ENCODE measurements at places on chromosomes 13 and 19.

DNA sequence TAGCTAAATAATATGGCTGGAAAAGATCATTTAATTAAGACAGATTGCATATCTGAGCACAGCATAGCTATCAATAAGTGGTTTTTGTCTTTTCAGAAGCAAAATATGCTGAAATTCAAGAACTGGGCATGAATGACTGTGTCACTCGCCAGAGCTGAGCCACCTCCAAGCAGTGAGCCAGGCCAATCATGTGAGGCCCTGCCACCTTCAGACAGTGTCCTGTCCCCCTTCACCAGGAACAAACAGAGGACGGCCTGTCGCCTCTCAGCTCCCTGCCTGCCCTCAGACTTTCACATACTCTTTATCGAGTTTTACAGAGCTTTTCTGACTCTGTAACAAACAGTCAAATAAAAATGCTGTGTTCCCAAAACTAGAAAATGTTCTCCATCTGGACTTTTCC is 171.0 kb upstream of the TSC22D1 start:
- DNase-seq = no peak

DNA sequence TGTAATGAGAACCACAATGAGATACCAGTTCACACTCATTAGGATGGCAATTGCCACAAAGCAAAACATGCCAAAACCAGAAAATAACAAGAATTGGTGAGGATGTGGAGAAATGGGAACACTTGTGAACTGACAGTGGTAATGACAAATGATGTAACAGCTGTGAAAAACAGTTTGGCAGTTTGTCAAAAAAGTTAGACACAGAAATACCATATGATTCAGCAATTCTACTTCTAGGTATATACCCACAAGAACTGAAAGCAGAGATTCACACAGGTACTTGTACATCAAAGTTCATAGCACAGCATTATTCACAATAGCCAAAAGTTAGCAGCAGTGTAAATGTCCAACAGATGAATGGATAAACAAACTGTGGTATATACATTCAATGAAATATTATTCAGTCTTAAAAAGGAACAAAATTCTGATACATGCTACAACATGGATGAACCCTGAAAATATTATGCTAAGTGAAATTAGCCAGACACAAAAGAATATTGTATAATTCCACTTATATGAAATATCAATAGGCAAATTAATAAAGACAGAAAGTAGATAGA is 96.5 kb downstream of the UGGT2 start:
- no peak for DNase-seq

DNA sequence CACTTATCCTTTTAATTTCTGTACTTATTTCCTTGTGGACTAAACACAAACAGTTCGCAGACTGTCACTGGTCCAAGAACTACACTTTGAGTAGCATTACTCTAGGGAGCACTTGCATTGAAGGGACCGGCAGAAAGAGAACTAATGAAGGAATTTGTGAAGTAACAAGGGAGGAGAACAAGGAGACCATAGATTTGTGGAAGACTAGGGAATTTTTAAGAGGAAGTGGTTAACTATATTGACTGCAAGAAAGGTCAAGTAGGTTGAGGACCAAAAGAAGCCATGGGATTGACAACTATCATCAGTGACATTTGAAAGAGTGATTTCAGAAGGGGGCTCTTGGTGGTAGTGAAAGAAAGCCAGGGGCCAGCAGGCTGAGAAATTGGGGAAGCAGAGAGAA is 4.0 kb upstream of the RB1 start:
- DNase-seq = no peak

- no peak for DNase-seq
Measured at GRCh38 chr13:52359534-52359933, 46.4 kb downstream of the THSD1 start.

DNA sequence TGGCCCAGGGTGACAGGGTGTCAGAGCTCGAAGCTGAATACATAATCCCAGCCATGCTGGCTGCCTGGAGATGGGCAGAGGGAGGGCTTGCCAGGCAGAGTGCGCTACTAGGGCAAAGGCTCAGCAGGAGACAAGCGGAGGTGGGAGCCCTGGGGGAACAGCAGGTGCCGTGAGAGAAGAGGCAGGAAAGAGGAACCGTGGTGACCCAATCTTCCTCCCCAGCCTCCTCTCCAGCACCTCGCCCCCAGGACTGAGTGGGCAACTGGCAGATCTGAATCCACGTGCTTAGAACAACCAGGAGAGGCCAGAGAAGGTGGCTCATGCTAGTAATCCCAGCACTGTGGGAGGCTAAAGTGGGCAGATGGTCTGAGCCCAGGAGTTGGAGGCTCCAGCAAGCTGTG is 11.0 kb upstream of the CCL25 start:
- DNase-seq = peak; percentile 79

DNA sequence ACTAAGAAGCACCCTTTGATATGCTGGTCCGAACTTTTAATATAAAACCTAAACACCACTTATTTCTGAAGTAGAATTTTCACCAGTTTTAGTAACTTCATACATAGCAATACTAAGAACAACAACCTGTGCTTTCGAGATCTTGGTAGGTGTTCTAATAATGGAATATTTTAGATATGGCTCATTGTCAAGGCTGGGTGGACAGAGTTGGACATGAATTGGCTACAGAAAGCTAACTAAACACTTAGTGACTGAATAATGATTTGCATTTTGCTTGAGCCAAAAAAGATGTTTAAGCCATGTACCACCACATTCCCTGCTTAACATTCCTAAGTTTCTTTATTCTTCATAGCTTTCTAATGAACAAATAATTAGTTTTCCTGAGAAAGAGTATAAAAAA is 344.3 kb upstream of the SGCG start:
- no peak for DNase-seq

DNA sequence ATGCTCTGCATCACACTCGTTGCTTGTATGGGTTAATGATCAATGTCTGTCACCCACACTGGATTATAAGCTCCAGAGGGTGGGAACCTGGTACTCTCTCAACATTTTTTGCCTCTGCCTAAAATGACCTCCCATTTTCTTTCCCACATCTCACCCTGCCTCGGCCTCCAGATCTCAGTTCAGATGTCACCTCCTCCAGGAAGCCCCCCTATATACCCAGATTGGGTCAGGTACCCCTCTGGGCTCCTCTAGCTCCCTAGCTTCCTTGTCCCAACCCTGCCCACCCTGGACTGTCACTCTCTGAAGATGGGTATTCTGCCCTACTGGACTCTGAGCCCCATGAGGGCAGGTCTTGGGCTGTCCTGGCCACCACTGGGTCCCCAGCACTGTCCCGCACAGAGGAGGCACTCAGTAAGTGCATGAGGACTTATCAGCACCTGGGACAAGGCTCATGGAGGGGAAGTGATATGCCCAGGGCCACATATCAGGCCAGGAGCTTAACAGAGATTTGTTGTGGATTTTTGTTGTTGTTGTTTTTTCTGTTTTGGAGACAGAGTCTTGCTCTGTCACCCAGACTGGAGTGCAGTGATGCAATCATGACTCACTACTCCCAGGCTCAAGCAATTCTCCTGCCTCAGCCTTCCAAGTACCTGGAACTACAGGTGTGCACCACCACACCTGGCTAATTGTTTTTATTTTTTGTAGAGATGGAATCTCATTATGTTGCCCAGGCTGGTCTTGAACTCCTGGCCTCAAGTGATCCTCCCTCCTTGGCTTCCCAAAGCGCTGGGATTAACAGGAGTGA is 23.8 kb downstream of the PRKD2 start:
- no peak for DNase-seq

GRCh38 chr13:26538363-26539317 is 18.8 kb upstream of the WASF3 start:
- no peak for DNase-seq

- no peak for DNase-seq
Measured at GRCh38 chr13:23739596-23739995, 149.6 kb downstream of the MIPEP start.

DNA sequence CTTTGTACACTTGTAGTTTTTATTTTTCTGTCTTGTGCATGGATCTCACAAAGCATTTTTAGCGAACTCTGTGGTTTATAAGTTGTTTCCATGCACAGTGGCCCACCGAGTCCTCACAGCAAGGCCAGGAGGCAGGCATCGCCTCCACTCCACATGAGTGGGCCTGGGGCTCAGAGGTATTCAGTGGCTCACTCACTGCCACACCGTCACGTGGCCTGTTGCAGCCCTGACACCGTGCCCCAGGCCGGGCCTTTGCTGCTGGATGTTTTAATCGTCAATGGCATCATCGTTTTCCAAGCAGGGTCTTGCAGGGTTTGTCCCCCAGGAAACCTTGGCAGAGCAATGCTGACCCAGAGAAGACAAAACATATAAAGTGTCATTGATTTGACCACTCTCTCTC is 59.8 kb downstream of the SPACA7 start:
- DNase-seq = no peak

DNA sequence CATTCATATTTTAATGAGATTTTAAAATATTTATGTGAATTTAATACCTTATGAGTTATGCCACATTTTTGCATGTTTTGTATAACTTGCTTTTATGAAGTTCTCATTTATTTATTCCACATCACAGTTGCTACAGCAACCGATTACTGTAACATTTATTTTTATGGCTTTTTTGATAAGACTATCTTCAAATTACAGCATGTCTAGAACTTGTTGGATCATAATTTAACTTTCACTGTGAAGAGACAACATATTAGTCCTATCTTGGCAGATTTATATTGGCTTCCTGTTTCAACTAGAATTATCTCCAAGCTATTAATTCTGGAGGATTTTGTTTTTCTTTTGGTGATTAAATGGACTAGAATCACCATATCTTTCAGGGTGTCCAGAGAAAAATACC is 793.7 kb upstream of the SLITRK5 start:
- no peak for DNase-seq

DNA sequence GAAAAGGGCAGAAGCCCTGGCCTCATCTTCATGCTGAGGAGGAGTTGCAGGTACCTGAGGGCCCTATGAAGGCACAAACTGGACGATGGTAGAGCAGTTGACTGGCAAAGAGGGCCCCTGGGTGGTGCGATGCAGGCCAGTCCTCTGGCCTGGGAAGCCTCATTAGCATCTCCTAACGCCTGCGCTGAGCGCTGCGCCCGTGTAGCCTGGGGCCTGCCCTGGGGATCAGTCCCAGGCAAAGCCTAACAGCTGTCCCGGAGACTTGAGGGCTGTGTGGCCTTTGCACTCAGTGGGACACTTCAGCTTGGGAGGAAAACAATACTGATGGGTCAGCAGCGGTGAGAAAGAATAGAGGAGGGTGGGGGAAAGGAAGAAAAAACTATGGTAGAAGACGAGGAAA is 187.7 kb downstream of the RAP2A start:
- DNase-seq = no peak

DNA sequence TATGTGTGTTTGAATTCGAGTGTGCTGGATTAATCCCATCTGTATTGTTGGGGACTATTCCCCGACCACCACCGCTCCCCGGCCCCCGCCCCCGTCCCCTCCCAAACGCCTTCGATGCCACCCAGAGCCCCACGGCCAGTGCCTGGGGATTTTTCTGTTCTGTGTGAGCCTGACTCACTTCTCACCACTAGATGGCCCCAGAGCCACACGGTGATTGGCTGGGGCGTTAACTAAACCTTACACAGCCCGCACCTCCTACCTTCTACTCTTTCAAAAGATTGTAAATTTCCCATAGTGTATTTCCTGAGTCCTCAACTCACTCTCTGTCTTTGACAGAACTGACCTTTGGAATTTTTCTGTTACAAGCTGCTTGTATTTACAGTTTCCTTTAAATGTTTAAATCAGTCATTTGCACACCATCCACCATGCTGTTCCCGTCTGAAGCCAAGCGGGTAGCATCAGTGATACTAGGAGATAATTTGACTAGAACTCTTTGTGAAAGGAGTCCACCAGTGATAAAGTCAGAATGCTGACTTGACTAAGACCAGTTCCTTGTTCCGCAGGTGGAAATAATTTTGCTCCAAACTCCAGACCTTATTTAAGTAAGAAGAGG is 61.4 kb downstream of the RFX2 start:
- peak; percentile 82 for DNase-seq

- DNase-seq = no peak
Measured at GRCh38 chr13:66967811-66968597, 262.1 kb downstream of the PCDH9 start.

GRCh38 chr19:22634450-22634827 is 315 bp downstream of the ZNF492 start:
- no peak for DNase-seq

DNA sequence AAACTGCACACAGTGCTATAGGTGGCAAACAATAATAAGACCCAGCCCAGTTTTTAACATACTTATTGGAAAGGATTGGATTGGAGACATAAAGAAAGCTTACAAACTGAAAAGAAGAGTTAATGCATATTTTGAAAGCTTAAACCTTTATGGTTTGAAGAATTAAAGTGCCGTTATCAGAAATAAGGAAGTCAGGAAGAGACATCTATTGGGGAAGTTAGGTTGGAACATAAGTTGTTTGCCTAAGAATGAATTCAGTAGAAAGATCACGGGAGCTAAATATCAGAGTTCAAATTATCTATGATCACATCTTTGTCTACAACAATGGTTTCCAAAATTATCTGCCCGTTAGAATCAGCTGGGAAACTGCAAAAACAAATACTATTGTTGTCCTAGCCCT is 767.9 kb downstream of the PCDH9 start:
- DNase-seq = peak; percentile 6

DNA sequence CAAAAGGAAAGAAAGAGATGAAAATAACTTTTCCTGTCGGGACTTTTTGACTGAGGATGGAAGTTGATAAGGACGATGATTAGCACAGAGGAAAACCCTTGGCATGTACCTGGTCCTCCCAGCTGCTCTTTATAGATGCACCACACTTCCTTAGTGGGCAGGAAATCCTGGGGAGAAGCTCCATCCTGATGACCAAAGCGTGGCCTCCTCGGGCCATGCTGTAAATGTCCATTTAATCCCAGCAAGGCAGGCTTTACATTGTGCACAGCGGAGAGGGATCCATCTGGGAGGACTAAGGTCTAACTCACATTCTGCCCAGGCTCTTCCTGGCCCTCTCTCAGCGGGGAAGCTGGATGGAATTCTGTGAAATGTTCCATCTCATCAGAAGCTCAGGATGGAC is 113.5 kb downstream of the COL4A2 start:
- DNase-seq = no peak

DNA sequence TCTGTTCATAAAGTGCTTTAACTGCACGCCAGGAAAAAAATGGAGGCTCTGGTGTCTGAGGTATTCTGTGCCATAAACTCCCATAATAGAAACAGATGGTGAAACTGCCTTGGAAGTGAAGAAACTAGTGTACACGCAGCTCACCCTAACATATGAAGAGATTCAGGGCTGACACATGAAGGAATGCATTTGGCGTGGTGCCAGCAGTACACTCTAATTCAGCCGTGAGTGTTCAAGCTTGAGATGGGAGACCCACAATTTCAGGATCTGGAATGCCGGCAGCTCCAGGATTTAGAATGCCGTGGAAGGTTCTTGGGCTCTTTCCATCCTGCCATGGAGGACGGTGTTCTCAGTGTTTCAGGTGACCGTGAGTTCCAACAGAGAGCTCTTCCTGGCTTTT is 478.4 kb downstream of the TSHZ3 start:
- no peak for DNase-seq

- no peak for DNase-seq
Measured at GRCh38 chr13:27789153-27789494, 3.2 kb upstream of the GSX1 start.

DNA sequence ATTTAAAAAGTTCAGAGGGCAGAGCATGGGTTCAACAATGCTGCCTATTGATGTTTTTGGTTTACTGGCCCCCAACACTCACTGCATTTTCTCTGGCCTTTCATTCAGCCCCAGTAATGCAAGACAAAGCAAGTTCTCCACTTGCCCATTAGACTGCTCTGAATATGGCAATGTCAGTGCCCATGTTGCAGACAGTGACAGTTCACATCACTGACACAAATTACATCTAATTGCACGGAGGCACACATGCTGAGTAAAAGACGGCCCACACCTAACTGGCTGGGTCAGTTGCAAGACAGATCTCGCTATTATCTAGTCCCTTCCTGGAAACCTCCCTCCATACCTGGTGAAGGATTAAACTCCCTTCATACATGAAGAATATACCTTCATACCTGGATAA is 54.0 kb downstream of the ENOX1 start:
- DNase-seq = no peak
